ENCODE measurements at places on chromosomes 5 and 9. TPM values are rescaled to one million over a fixed set of nuclear protein-coding genes. Genes with fewer than 3 reads are reported as not detected.

- DNase-seq = no peak
Observed at GRCh38 chr9:115036691-115037090, 81.3 kb downstream of the TNC start.

GRCh38 chr9:79562749-79563386, 8.9 kb upstream of the TLE4 start:
- DNase-seq = no peak

DNA sequence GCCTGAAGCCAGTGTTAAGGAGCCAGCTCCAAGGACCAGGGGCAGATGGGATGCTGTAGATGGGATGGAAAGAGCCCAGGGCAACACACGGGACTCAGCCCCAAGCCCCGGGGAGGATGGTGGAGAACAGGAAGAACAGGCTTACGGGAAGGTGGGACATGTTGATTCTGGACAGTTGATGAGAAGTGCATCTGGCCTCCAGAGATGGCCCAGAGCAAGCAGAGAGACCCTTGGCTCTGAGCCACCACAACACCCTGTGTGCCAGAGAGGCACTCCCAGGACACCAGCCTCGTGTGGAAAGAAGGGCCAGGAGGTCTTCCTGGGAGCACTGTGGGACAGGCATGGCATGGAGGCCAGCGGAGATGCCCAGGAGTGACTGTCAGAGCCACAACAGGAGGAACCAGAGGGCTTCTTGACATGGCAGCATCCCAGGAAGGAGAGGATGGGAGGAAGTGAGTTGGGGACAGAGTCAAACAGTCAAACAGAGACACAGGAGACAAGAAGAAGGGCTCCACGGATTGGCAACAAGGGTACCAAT, 156.3 kb upstream of the MVB12B start:
- no peak for DNase-seq

LRRTM2 gene
- total RNA-seq = 0.17 TPM

PMPCA gene
- 58.5 TPM for total RNA-seq

OR13D1 gene
- not detected for total RNA-seq

All from right cardiac atrium (tissue), 5 donors.